ENCODE measurements at places on chromosomes 2 and 18. TPM values are rescaled to one million over a fixed set of nuclear protein-coding genes. Genes with fewer than 3 reads are reported as not detected.
A peak's percentile ranks its signal among the peaks of the same experiment; 100 is the strongest.

DNA sequence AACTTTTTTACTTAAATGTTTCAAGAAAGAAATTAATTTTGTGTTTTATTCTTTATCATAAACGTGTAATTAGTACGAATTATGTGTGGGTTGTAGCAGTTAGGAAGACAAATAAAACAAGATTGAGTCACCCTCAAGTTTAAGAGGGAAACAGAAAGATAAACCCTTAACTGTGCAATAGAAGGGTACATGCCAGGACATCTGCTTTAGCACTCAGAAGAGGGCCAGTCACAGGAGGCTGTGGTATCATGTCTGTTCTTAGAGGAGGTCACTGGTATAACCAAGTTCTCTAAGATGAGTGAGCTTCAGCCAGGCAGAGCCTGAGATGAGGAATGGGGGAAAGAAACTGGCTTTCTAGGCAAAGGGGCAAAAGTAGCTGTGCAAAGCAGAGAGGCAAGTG lies 42.4 kb upstream of the GRHL1 start:
- DNase-seq: no peak

- no peak for DNase-seq
These were observed 449.7 kb upstream of the DSEL start for GRCh38 chr18:67966224-67966623.

DNA sequence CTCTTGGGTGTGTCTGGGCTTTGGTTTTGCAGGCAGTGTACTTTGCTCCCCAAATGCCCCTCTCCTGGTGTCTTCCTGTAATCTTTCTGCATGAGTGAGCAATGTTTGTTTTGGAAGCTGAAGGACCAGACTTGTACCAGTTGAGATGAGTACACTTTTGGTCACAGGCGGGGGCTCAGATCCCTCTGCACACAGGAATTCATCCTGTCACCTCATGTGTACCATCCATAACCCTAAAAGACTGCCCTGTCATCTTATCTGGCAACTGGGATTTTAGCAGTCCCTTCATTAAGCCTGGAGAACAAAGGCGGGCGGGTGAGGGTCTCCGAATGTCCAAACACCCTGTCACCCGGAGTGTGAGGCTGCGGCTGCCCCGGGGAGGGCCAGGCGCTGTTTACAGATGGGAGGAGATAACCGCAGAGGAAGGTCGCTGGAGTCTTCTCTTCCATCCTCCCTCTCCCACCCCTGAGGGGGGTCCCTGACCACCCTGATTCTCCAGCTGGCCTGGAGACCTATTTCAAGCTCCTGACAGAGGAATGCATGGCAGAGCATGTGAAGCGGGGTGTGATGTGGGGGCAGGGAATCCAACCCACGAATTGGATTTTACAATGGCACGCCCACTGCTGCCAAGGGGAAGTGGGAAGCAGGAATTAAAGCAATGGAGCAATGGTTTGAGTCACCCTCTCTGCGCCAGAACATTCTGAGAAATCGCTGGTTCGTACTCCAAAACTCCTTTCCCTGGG lies 158.2 kb upstream of the MYCN start:
- DNase-seq: peak; percentile 61

DNA sequence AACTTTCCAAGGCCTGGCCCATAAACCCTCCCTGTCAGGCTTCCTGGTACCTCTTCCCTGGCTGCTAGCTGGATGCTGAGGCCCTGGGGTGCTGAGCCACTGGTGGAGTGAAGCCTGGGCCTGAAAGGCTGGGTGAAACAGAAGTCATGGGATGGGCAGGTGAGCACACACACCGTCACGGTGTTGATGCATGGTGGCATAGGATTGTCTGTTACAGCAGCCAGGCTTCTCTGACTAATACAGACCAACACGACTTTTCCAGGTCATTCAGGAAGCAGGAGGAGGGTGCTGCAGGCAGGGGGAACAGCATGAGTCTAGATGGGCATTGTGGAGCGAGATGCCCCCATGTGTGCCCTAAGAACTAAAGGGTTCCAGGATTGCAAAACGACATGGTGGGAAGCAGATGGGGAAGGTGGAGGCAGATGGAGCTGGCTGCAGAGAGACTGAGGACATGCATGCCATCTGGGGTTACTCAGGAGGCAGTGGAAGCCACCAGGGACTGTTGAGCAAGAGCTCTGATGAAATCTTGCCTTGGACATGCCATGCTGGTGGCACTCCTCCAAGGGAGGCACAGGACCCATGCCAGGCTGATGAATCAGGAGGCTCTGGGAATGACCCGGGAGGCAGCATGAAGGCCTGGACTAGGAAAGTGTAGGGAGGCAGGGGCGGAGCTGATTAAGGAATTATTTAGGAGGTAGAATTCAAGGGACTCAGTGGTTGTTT lies 480.9 kb downstream of the TSN start:
- peak; percentile 90 for DNase-seq

DNA sequence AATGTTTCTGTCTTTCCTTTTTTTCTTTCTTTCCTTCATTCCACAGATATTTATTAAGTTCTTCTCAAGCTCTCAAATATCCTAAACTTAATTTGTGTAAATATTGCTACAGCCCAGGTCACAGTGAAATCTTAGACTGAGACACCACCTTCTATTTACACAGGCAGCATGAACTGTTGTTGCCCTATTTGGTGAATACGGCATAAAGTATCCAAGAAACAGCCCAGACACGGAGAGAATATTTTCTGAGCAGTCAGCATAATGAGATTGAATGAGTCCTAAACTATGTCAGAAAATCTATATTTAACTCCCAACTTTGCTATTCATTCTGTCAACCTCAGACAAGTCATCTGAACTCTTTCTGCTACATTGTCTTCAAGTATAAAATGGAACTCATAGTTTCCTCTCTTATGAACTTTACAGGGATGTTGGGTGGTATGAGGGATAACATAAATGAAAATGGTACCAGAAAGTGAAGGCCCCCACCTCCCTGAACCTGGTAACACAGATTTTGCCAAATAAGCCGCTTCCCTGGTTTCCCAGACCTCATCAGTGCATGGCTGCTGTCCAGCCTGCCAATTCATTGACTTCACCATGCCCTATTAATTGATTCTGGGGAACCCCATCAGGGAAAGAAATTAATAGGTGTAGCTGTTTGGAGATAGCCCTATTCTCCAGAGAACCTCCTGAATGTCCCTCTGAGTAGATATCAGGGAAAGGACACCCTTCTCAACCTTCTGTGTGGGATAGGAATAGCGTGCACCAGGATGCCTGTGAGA lies 235.9 kb downstream of the SETBP1 start:
- no peak for DNase-seq

DNA sequence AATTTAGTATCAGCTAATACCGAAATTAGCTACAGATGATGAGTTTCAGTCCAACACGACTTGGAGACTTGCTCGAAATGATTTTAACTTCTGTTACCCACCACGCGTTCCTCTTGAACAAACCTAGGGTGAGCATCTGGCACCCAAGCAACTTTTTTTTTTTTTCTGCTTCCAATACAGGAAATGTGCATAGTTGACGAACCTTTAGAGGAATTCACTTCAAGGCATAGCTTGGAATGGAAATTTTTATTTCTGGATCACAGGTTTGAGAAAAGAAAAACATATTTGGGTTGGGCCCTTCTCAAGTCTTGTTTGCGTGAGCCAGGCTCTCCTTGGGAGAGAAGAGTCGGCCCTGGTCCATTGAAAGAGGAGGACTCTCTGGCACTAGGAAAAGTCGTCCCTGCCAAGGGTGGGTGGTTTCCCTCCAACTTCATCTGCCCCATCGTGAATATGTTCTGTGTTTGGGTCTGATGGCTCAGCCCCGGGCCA lies 37.4 kb upstream of the RPL31 start:
- DNase-seq: no peak

- DNase-seq: peak; percentile 23
These were observed 23.0 kb downstream of the RTP5 start for GRCh38 chr2:241892299-241893137.

GRCh38 chr2:235637896-235638295 lies 144.1 kb downstream of the AGAP1 start:
- no peak for DNase-seq

DNA sequence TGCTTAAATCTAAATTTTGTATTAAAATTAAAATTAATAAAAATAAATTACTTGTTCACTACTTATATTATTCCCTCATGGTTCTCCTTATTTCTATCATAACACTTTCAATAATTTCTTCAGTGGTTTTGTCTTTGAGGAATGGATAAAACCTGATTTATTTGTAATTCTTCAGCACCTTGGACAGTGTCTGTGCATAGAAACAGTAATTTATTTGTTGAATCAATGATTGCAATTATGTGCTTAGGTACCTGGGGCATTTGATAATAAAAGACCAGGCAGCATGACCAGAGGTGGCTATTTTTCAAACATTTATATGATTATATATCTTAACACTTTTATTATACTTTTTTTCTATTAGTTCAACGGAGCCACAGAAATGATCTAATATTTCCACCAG lies 1062.7 kb downstream of the DSC3 start:
- DNase-seq: no peak

DNA sequence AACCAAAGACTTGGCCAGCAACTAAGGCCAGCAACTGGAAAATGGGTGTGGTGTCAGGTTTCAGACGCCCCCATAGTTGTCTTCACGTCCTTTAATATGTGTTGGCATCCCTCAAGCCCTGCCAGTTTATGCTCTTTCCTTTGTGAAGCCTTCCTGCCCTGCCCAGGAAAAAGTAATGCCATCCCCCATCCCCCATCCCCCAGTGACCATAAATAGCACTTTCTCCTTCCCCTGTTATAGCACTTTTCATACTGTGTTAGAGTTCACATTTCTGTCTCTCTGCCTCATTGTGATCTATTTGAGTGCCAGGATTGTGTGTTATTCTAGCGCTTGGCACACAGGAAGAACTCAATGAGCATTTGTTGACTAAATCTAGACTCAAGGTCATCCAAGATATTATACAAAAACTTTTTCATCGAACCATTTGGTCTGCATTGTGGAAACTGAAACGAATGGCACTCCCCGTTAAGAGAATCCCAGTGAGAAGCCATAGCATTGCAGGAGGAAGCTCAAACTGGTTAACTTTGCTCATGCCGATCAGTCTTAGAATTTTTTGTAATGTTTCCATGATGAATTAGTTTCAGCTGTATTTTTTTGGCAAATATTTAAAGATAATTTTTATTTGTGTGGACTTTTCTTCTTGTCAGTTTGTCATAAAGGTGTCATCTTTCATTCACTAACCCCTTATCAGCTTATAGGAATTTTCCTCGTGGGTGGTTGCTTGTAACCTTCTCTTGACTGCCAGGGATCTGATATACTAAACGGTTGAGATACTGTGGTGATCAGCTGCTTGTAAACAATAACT lies 15.7 kb downstream of the CRIM1 start:
- DNase-seq: peak; percentile 38

Gene TNFRSF11A
- 1.3 TPM for total RNA-seq

Gene TMEM200C
- not detected for total RNA-seq

Gene C2orf15
- 0.95 TPM for total RNA-seq

Gene IL1B
- total RNA-seq: not detected

Gene ATP6V1B1
- not detected for total RNA-seq

Gene SS18
- 49.7 TPM for total RNA-seq
